ENCODE measurements at places on chromosomes 13 and 19. TPM values are rescaled to one million over a fixed set of nuclear protein-coding genes. Genes with fewer than 3 reads are reported as not detected.

Gene KCNC3
- 2.4 TPM for total RNA-seq

Gene ZNF154
- 0.64 TPM for total RNA-seq

Gene NCCRP1
- total RNA-seq, result not detected

GRCh38 chr13:32746474-32746873 lies 160.2 kb downstream of the PDS5B start:
- no peak for DNase-seq

DNA sequence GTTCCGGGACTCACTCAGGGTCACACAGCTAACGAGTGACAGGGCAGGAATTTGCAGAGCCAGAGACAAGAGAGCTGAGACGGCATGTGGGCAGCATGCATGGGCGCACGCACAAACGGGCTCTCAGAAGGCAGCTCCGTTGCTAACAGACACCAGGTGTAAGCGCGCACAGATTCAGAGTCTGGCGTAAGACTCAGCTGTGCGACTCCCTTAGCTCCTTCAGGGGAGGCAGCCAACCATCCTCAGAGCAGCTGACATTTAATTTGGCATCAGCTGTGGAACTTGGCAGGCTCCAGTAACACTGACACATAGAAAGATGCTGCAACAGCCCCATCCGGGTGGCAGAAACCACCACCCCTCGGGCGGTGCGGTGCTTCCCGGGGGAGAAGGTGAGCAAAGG lies 7.5 kb upstream of the TM6SF2 start:
- no peak for DNase-seq

GRCh38 chr13:23609874-23610576 lies 39.8 kb downstream of the TNFRSF19 start:
- no peak for DNase-seq

- DNase-seq, result no peak
Observed at GRCh38 chr19:1749373-1750342, 3.6 kb upstream of the ONECUT3 start.

GRCh38 chr13:67803118-67803517 lies 573.0 kb upstream of the PCDH9 start:
- DNase-seq, result no peak

GRCh38 chr19:13163609-13164342 lies 13.6 kb downstream of the IER2 start:
- peak; percentile 78 for DNase-seq

DNA sequence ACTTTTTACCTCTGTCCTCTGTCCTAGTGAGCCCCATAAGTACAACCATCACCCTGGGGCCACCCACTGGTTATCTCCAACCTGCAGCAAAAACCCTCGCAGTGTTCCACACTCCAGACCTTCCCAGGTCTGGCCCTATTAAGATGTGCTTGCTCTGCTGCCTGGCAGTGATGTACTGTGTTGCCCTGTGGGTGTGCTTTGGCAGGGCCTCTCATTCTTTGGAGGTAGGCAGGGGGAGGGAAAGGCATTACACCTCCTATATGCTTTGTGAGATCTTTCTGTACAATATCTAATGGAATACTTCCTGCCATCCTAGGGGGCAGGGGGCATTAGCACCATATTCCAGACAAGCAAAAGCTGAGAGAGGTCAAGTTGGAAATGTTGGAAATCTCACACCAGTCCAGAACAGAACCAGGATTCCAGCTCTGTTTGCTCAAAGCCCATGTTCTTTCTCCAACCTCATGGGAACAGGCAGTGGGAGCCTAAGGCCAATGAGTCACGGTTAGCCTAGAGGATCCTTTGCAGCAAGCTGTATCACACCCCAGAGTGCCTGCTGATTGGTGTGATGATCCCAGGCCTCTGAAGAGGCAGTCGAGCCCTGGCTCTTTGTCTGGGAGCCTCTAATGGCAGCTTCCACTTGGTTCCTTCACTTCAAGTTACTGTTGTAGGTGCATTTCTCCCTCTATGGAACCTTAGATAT lies 59.7 kb upstream of the UBL3 start:
- DNase-seq, result no peak

Gene GPI
- 553 TPM for total RNA-seq

DNA sequence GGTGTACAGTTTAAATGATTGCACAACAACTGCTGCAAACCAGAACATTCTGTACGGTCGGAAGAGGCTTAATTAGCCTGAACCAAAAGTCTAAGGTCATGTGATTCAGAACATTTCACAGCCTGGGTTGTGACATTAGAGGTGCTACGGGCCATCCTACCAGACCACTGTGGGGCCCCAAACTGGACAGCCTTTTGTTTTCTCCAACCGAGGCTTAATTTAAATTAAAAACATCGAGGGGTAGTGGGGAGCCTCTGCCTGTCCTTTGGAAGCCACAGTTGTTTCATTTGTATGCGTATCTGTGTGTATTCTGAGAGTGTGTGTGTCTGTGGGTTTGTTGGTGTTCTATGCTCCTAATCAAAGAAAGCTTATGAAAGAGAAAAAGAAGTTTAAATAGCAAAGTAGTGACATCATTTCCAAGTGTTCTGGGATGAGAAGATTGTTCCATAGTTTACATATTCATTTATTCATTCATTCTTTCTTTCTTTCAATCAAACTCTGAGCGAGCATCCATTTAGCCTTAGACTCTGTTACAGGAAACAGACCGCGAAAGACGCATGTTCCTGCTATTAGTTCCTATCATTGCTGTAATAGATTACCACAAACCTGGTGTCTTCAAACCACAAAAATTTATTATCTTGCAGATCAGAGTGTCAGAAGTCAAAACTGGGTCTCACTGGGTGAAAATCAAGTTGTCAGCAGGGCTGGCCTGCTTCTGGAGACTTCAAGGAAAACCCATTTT lies 444.8 kb downstream of the FOXO1 start:
- peak; percentile 80 for DNase-seq

DNA sequence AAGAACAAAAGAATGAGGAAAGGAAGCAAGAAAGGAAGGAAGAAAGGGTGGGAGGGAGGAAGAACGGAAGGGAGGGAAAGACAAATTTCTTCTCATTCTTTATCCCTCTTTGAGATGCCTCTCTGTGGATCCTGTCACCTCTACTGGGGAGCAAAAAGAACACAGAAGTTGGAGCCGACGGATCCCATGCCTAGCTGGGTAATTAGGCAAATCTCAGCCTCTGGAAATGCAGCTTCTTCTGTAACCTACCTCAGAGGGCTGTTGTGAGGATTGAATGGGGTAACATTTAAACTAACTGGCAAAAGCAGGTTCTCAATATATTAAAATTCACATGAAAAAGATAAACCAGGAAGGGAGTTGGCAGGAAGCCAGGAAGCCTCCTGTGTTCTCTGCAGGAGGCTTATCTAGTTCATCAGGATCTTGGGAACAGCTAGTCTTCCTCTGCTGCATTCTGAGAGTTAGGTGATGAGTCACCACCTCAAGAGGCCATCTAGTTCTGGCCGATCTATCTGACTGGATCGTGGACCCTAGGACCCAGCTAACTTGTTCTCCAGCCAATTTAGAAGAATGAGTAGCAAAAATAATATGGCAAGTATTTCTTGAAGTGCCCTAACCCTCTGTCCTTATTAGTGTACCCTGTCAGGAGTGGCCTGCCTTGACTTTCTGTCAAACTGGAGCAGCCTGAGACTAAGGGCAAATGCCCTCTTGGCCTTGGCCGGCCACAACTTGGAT lies 15.2 kb upstream of the CPB2 start:
- no peak for DNase-seq

GRCh38 chr19:3274942-3275582 lies 50.6 kb downstream of the CELF5 start:
- DNase-seq, result peak; percentile 43

GRCh38 chr19:38362076-38362945 lies 12.1 kb upstream of the PSMD8 start:
- DNase-seq, result peak; percentile 82

Gene PPP6R1
- 174 TPM for total RNA-seq

DNA sequence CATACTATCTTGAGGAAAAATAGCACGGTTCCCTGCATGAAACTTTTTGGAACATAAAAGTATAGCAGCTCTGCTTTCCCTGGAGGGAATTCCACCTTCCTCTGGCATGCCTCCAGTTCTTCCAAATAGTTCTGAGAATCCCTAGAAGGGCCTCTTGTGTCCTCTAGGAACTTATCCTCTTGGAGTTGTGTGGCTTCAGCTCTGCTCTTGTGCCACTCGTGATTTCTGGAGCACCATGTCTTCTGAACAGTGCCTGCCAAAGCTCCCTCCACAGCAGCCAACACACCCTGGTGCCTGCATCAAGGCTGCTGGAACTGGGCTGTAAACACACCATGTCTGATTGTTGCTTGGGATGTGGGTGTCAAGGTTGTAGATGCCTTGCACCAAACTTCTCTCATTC lies 65.7 kb upstream of the FLT1 start:
- DNase-seq, result no peak

DNA sequence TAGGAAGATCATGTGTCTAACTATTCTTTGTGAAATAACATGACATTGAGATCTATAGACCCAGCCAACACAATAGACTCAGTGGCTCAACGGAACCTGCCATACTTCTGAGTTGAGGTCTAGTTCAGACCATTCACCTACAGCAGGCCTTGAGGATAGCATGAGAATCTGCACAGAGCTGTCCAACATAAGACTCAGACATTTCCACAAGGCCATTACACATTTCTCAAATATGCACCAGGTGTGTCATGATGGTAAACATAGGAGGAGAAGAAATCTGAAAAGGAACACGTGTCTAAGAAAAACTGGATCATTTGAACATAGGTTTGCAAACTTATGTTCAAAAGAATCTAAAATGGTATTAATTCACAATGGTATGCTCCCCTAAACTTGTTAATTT lies 421.4 kb downstream of the SLITRK6 start:
- no peak for DNase-seq

- peak; percentile 39 for DNase-seq
Observed at GRCh38 chr19:35484252-35485036, 5.8 kb downstream of the KRTDAP start.

Gene HCST
- 14.5 TPM for total RNA-seq

DNA sequence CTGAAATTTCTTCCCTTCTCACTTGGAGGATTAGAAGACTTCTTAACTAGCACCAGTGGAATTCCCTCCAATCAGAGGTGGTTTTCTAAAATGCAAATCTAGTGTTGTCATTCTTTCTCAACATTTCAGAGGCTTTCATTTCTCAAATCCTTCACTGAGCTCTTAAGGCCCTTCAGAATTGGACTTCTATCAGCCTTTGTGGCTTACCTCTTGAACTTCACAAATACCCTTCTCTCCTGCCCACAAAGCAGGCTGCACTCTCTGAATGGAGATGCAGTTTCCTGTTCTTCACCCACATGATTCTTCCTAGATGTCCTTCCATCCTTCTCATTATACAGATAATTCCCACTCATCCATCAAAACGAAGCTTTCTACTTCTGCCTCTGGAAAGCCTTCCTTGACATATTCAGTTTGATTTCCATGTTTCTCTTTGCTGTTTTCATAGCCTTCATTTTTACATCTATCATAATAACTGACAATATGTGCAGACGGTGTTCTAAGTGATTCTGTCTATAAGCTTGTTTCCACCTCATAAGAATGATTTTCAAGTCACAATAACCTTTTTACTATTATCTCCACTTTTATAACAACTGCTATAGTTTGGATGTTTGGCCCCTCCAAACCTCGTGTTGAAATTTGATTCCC lies 123.1 kb upstream of the GPR12 start:
- no peak for DNase-seq

DNA sequence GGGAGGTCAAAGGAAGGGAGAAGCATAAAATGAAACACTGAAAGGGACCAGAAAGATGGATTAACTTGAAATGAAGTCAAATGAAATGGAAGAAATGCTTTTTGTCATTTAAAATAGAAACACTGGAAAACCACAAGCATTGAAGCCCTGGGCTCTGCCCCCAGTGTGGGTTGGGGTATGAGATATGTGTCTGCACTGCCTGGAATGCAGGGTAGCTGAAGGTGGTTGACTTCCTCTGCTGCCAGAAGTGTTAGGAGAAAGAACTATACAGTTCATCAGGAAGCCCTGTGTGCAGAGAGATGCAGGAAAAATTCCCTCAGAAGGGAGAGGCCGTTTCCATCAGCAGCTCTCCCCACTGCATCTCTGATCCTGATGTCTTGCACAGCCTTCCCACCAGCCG lies 69.2 kb downstream of the DHRS12 start:
- DNase-seq, result no peak

DNA sequence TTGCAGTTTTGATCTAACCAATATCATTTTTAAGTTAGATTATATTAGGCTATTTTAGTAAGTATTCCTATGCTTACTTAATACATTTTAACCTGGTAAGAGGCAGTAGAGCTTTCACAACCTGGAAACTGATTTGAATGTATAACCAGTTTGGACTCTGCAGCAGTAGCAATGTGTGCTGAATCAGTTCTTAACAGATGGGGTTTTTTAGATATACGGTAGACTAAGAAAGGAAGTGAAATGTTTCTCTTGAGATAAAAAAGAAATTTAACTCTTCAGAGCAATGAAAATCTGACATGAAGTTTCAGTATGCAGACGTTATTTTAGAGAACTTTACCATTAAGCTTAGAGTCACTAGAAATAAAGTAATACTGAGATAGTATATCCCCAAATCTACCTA lies 2.7 kb downstream of the NBEA start:
- DNase-seq, result peak; percentile 4
